ENCODE measurements at places on chromosomes 3 and 15. TPM values are rescaled to one million over a fixed set of nuclear protein-coding genes. Genes with fewer than 3 reads are reported as not detected.

Gene SLCO2A1
- 0.36 TPM for total RNA-seq

Gene TMEM207
- not detected for total RNA-seq

Gene ACAN
- total RNA-seq = 12.7 TPM

Gene GP5
- total RNA-seq = 0.36 TPM

Gene DPPA2
- total RNA-seq = not detected

Gene ZFAND6
- 112 TPM for total RNA-seq

Gene CHST2
- 16.5 TPM for total RNA-seq

Gene CHRM5
- under 0.01 TPM for total RNA-seq

Gene ADGRG7
- not detected for total RNA-seq

Gene GALNT15
- total RNA-seq = 7.1 TPM

Gene ITIH1
- not detected for total RNA-seq

Gene ADAMTS17
- under 0.01 TPM for total RNA-seq

Gene WWTR1
- total RNA-seq = 84.7 TPM

DNA sequence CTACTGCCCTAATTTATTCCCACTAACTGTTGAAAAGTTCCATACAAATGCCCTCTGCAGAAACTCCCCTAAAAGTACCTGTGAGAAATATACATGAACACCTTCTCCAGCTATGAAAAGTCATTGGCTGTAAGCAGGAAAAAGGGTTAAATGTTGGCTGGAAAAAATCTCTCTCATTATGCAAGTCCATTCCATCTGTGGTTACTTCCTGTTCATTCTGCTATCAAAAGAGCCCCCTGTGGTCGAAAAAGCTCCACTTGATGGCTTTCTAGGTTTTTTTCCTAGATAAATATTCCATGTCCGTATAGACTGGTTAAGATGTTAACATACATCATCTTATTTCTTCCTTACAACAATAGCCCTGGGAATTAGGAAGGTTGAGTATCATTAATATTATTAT lies 56.2 kb upstream of the AKAP13 start:
- DNase-seq = no peak

- DNase-seq = no peak
Observed at GRCh38 chr3:105931500-105931899, 62.7 kb upstream of the CBLB start.

- DNase-seq = peak; percentile 85
Observed at GRCh38 chr3:191141728-191142127, 57.3 kb upstream of the OSTN start.

GRCh38 chr3:179247289-179248015 lies 3.5 kb downstream of the KCNMB3 start:
- no peak for DNase-seq

GRCh38 chr15:39445931-39446330 lies 134.9 kb upstream of the THBS1 start:
- no peak for DNase-seq

DNA sequence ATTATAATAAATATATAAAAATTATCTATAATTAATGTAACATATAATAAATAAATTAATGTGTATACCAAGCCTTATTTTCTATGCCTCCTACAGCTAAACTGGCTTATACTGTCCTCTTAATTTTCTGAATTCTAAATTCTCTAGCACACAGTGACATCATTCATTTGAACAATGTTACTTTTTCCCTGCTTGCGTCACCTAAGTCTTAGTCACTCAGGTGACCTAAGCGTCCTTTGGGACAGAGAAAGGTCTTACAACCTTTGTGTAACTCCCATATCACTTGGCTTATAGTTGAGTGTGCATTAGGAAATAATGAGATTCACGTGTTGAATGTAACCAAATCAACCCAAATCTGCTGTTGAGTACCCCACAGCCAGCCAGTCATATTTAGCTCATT lies 48.5 kb upstream of the KCNMB2 start:
- DNase-seq = no peak

GRCh38 chr15:65970937-65971740 lies 101.8 kb downstream of the RAB11A start:
- DNase-seq = no peak

GRCh38 chr15:83850015-83850414 lies 196.1 kb downstream of the ADAMTSL3 start:
- no peak for DNase-seq

GRCh38 chr3:46468753-46469600 lies 4.3 kb upstream of the LTF start:
- DNase-seq = no peak

GRCh38 chr3:25592510-25592968 lies 72.2 kb downstream of the TOP2B start:
- no peak for DNase-seq

GRCh38 chr3:148367756-148368155 lies 329.9 kb upstream of the AGTR1 start:
- DNase-seq = no peak

DNA sequence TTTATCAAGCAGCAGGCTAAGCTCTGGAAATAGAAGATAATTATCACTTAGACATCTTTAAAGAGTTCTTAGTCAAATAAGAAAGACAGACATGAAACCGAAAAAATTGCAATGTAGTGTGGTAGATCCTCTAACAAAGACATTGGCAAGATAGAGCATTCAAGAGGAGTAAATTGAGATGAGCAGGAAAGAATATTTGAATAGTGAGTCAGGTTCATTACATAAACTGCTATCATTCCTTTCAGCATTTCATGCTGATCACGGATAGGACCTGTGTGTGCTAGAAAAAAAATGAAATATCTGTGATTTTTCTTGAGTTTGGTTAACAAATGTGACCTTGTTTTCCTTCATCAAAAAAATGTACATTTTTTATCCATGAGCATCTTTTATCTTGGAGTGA lies 460.9 kb downstream of the OTOL1 start:
- DNase-seq = no peak

- peak; percentile 71 for DNase-seq
Observed at GRCh38 chr15:63233667-63234423, 43.6 kb upstream of the APH1B start.

- no peak for DNase-seq
Observed at GRCh38 chr3:142626971-142627370, 30.8 kb downstream of the PLS1 start.

- no peak for DNase-seq
Observed at GRCh38 chr3:190026154-190026553, 94.5 kb downstream of the P3H2 start.

DNA sequence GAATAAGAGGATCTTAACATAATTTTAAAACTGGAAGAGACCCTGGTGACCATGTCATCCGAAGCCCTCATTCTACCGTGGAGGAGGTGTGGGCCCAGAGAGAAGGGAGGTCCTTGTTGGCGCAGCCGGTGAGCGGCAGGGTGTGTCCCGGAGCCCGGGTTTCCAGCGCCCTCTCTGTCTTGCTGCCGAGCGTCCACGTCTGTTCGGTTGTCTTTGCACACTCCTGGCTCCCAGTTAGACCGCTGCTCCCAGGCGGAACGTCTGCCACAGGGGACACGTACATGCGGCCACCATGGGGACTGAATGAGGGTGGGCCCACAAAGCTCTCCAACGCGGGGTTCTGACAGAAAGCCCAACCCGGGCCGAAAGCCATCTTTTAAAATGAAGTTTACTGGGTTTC lies 6.6 kb upstream of the MUC4 start:
- peak; percentile 32 for DNase-seq

GRCh38 chr3:43010638-43011037 lies 31.5 kb downstream of the GASK1A start:
- no peak for DNase-seq

- DNase-seq = no peak
Observed at GRCh38 chr15:99433757-99434450, 131.9 kb upstream of the MEF2A start.

GRCh38 chr15:33378866-33379480 lies 68.2 kb downstream of the RYR3 start:
- no peak for DNase-seq

GRCh38 chr15:35774653-35775052 lies 228.7 kb upstream of the DPH6 start:
- no peak for DNase-seq

GRCh38 chr3:32045091-32045915 lies 61.1 kb upstream of the GPD1L start:
- DNase-seq = peak; percentile 62

- DNase-seq = peak; percentile 85
Observed at GRCh38 chr15:78075490-78076230, 1.9 kb downstream of the TBC1D2B start.

DNA sequence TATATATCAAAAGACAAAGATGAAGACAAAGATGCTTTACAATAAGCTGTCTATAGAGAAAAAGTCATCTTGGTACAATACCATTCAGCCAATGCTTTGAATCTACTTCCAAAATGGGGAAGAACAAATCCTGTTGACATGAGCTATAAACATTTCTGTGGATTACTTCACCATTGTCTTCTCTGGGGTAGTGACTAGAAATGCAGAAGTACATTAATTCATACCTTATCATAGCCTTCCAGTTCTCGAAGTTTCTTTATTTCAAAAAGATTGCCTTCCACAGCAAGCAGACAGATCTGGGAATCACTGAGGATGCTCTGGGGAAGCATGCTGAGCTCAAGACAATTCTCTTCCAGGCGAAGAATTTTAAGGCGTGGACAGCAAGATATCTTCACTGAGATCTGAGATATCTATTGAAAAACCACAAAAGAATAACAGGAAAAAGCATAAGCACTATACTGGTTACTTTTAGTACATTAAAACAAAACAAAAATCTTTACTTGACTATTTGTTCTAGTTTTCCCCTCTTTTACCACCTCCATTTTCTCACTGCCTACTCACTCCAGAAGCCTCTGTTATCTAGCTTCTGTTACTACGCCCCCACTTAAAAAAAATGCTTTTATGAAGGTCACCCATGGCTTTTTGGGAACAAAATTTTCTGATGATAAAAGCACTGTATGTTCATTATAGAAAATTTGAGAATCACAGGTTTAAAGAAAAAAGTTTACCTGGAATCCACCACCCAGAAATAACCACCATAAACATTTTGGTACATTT lies 3.6 kb downstream of the LRRC57 start:
- peak; percentile 56 for DNase-seq

GRCh38 chr3:174198199-174198598 lies 660.9 kb upstream of the NAALADL2 start:
- DNase-seq = no peak

- no peak for DNase-seq
Observed at GRCh38 chr15:50151476-50151875, 30.5 kb upstream of the SLC27A2 start.
